ENCODE measurements at places on chromosomes 12 and 14.

DNA sequence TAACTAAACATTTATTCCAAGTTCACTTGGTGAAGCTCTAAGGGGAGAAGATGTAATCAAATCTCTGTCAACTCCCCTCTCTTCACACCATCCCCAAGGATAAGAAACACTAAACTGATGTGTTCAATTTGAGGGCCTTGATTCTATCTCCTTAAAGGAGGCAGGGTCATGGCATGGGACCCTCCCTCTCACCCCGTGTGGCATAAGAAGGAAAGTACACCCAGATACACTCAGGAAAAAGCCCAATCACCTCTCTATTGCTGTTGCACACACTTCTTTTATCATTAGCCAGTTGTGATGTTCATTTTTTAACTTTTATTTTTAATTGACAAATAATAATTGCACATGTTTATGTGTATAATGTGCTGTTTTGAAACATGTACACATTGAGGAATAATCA lies 35.1 kb downstream of the WASHC3 start:
- DNase-seq: no peak

- peak; percentile 72 for DNase-seq
Observed at GRCh38 chr12:26122681-26123481, 2.0 kb downstream of the BHLHE41 start.

GRCh38 chr12:22126758-22127157 lies 80.7 kb downstream of the CMAS start:
- DNase-seq: no peak

GRCh38 chr12:113582521-113583218 lies 111.0 kb upstream of the LHX5 start:
- DNase-seq: no peak

DNA sequence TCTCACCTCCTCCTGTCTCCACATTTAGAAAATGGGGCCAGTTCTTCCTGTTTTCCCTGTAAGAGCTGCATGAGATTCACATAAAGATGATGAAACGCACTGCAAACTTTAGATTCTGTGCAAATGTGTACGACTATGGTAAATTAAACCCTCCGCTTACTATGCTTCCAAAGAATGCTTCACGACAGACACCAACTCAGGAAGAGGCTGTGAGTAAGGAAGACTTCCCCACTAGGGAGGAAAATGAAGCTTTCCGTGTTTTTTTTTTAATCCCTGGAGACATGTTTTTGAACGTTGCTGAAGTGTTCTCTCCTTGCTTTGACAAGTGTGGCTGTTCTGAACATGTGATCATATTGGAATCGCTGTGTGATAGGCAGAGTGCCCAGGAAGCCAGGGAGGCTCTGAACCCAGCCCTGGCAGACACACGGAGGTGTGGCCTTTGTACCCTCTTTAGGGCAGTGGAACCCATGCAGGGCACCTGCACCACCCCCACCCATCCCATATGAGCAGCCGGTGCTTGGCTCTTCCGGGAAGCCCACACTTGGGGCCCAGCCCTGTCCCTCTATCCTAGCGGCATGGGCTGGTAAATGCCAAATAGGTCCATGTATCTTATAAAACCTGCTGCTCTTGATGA lies 7.5 kb upstream of the SYNE3 start:
- DNase-seq: no peak

GRCh38 chr12:122412851-122413433 lies 9.5 kb downstream of the CLIP1 start:
- DNase-seq: no peak

GRCh38 chr12:68490476-68490875 lies 120.2 kb upstream of the RAP1B start:
- no peak for DNase-seq

GRCh38 chr12:130611026-130611905 lies 104.8 kb downstream of the RIMBP2 start:
- DNase-seq: no peak

DNA sequence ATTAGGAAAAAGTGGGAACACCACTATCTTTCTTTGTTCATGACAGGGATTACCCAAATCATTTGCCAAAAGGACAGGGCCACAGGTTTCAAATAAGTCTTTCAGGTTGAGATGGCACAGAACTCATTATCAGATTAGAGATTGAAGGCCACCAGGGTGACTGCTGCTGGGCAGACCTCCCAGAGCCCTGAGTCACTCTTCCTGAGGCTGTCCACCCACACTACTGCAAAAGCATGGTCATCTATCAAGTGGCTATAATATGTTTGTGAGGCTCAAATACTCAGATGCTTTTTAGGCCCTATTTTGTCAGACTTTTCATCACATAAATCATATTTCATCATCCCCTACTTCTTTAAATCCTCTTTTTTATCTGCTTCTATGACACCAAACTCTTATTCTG lies 155.3 kb upstream of the CCDC196 start:
- DNase-seq: no peak

GRCh38 chr12:110543252-110543959 lies 39.7 kb downstream of the PPTC7 start:
- DNase-seq: peak; percentile 88

GRCh38 chr14:20415782-20416206 lies 2.5 kb upstream of the TEP1 start:
- DNase-seq: no peak

DNA sequence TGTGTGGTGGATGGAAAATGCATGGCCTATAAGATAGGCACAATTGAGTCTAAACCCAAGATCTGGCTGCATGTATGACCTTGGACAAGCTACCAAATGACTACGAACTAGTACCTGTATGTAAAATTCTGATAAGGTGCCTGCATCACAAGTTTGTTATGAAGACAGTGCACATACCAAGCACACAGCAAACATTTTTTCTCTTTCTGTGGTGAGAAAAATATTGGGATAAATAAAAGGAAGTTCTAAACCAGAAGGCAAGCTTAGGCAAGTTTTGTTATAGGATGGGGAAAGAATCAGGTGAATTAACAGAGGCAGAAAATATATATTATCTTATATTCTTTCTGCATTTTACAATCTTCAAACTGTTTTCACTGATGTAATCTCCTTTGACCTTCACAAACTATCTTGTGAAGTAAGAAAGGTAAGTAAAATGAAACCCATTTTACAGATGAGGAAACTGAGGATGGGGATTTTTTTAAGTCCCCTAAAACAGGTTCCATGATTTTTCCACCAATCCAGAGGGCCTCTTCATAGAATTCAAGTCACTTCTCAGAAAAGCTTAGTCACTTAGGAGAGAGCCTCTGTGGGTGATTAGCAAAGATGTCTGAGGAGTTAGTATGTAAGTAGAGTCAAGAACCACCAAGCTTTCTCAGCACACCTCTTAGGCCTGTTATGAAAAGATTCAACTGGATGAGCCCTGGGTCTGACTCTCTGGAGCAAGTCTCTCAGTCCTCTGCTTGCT lies 132.0 kb upstream of the RAP1B start:
- DNase-seq: no peak

GRCh38 chr14:89719366-89720075 lies 235.0 kb downstream of the EFCAB11 start:
- DNase-seq: no peak

- DNase-seq: no peak
Observed at GRCh38 chr12:94286583-94287244, 138.3 kb downstream of the PLXNC1 start.

DNA sequence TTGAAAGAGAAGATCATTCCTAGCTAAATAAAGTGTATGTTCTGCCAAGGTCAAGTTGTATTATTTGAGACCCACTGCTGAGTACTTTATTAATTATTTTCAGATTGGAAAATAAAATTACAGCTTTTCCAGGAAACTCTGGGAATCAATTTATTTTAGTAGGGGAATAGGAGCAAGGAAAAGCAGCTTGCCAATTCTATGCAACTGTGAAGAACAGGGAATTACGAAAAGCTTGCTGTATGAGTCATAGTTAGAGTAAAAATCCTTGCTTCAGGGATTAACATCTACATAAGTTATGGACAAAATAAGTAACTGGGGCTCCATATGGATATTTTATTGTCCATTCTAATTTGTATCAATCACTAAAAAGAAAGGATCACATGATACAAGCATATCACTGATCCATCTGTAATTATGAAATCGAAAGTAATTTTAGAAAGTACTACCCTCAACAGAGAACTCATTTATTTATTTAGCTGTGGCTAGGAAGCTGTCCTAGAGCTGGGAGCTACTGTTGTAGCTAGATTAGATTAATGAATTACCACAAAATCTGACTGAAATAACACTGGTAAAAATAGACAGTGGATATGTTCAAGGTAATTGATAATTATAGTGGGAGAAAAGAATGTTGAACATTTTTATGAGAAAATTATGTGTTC lies 303.5 kb upstream of the NPAS3 start:
- no peak for DNase-seq

DNA sequence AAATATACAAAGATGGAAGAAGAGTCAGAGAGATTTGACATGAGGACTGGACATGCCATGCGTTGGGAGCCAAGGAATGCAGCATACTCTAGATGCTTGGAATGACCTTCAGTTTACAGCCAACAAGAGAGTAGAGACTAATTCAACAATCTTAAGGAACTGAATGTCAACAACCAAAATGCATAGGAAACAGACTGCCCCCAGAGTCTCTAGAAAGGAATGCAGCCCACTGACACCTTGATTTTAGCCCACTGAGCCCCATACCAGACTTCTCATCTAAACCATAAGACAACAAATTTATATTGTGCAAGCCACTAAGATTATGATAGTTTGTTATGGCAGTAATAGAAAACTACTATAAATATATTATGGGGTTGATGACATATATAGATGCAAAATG lies 611.2 kb downstream of the RPS29 start:
- DNase-seq: no peak

DNA sequence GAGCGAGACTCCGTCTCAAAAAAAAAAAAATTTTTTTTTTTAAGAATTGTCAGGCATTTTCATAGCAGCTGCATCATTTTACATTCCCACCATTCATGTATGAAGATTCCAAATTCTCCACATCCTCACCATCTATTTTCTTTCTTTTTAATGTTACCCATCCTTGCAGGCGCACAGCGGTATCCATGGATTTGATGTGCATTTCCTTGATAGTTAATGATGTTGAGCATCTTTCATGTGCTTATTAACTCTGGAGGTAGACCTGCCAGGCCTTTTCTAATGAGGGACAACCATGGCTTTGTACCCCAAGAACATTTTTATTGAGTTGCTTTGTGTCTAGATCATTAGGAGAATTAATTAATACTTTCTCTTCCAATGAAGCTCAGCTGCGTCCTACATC lies 1.6 kb upstream of the RNF34 start:
- no peak for DNase-seq

- no peak for DNase-seq
Observed at GRCh38 chr12:48990552-48990951, 8.6 kb downstream of the DDN start.

DNA sequence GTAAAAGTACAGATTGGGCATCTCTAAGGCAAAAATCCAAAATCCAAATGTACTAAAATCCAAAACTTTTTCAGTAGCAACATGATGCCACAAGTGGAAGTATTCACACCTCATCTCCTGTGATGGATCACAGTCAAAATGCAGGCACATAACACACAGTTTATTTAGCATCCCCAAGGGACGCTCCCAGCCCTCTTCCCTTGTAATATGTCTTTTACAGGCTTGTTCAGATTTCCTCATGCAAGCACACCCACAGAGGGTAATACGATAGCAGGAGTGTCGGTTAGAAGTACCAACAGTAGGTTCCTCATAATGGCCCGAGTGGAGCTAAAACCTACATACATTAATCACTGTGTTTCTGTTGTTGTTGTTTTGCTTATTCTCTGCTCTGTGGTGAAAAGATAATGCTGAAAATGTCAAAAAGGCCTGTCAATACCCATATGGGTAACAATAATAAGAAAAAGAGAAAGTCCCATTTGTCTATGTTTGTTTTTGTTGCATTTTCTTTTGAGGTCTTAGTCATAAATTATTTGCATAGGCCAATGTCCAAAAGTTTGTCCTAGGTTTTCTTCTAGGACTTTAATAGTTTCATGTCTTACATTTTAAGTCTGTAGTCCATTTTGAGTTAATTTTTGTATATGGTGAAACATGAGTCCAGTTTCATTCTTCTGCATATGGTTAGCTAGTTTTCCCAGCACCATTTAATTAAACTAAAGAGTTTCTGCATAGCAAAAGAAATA lies 133.1 kb downstream of the LRIG3 start:
- DNase-seq: no peak

DNA sequence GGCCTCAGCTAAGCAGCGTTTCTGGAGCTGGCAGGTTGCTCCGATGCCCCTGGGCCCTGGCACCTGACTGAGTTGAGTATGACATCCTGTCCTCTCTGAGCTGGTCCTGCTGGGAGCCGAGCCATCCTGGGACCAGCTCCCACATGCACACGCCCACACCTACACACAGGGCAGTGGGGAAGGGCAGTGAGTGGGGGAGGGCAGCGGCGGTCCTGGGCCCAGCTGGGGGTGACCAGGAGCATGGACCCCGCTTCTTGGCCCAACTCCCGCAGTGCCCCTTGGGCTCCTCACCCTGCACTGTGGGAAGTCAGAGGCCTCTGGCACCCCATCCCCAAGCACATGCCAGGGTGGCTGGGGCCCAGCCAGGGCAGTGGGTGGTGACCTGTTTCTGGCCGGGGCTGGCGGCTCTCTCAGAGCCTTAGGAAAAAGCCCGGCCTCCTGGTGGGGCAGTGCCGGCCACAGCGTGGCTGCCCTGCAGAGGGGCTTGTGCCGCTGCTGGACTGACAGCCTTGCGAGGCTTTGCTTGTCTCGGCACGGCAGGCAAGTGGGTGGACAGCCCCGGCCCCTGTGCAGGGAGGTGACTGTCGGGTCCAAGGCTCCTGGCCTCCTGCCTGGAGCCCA lies 5.9 kb upstream of the CRIP2 start:
- DNase-seq: no peak

DNA sequence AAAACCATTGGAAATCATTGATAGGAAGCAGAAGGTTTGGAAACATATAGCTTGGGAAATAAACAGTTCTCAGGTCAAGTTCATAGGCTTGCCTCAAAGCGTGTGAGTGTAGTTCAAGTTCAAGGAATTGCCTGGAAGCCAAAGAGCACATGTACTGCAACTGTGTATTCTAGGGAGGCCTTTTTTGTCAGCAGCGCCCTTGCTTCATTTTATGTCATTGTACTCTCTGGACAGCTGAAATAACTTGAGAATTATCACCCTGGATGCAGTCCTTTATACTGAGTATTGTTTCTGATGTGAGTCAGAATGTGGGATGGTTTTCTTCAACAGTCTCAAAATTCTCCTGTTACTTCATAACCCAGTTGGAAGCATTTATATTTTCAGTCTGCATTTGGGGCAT lies 16.0 kb upstream of the EVL start:
- DNase-seq: no peak

GRCh38 chr12:51192284-51192671 lies 19.3 kb upstream of the TFCP2 start:
- no peak for DNase-seq

DNA sequence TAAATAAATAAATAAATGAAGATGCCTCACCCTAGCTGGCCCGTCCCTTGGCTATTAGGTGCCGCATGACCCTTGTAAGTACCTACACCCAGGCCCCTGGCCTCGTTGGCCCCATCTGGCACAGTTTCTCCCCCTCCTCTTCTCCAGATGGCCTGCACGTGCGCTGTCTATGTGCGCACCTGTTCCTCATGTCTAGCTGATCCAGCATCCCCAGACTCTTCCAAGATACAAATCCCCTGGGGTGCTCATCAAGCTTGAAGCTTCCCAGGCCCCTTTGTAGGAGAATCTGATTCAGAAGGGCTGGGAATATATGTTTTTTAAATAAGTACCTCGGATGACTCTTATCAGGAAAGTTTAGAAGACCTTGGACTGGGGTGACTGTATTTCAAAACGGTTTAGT lies 133.3 kb downstream of the CHST11 start:
- DNase-seq: no peak
